ENCODE measurements at places on chromosomes 6 and 20. TPM values are rescaled to one million over a fixed set of nuclear protein-coding genes. Genes with fewer than 3 reads are reported as not detected.

DNA sequence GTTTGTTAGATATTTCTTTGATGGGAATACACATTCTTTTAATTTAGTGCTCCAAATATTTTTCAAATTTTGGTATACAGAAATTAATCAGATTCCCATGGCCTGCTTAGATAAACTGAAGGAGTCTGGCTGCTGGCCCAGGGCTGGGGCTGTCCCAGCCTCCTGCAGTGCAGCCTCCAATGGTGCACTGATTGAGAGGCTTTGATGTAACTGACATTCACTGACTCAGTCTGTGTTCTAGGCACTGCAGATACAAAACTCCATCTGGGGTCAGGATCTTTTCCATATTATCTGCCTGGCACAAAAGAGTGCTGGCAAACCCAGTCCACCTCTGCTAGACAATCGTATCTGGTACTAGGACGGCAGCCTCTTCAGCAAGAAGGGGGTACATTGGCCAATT lies 64.8 kb downstream of the GRIK2 start:
- H3K4me1 ChIP-seq = no peaks in the 10 kb centered on the region
- no peaks in the 10 kb centered on the region for H3K36me3 ChIP-seq
- DNase-seq = no peak
- H3K4me3 ChIP-seq = no peak overlapping the region
- no peaks in the 10 kb centered on the region for H3K27me3 ChIP-seq
- H3K27ac ChIP-seq = no peak overlapping the region

- H3K27me3 ChIP-seq = no peaks in the 10 kb centered on the region
- H3K27ac ChIP-seq = no peak overlapping the region
- no peak for DNase-seq
- H3K4me1 ChIP-seq = peaks cover 11% of the 10 kb centered on the region
These were observed 21.0 kb downstream of the XRN2 start for GRCh38 chr20:21324126-21324525.

DNA sequence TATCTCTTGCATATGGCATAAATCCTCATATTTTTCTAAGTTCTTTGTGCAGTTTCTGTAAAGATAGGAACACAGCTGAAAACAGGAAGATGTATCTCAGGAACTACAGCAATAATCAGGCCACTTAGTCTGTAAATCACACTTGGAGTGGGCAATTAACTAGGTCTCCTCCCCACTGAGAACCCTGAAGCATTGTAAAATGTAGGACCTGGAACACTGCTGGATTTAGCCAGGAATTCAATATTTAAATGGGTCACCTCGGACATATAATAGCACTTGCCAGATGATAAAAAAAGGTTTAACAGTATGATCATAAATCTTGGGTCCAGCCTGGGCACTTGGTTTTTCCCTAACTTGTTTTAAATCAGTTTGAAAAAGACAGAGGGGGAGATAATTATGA lies 155.0 kb downstream of the GRM1 start:
- H3K27ac ChIP-seq = no peak overlapping the region
- no peaks in the 10 kb centered on the region for H3K4me1 ChIP-seq

DNA sequence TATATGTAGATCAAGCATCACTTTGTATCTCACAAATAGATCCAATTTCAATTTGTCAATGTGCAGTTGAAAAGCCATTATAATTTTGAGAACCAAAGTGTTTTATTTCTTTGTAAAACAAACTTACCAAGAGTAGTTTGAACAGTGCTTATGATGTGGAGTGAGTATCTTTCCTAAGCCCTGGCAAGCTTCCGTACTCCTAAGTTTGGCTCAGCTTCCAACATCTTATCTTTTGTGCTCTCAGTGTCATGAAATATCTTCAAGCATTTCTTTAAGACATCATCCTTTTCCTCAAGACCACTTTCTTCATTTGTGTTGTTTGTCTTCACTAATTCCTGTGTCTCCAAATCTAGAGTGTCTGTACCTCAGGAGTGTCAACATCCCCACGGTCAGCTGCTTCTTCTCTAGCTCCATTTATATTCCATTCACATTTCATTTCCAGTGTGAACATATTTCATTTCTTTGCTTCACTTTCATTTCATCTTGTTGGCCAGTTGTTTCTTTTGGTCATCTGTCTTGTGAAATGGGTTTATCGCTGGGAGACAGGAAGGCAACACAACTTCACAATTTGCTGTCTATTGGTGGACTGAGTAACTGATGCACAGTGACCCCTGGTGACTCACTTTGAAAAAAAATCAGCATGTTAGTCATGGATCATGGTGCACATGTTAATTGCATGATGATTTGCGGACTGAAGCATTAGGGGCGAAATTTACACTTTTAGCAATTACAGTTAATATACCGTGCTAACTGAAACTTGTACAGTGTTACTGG lies 36.9 kb downstream of the SLC24A3 start:
- no peak overlapping the region for H3K27ac ChIP-seq
- no peak overlapping the region for H3K4me3 ChIP-seq
- no peaks in the 10 kb centered on the region for H3K27me3 ChIP-seq
- H3K36me3 ChIP-seq = no peaks in the 10 kb centered on the region
- H3K4me1 ChIP-seq = no peaks in the 10 kb centered on the region

GRCh38 chr20:4916971-4917881 lies 84.1 kb downstream of the SLC23A2 start:
- peaks cover 2% of the 10 kb centered on the region for H3K4me1 ChIP-seq
- H3K4me3 ChIP-seq = no peak overlapping the region
- no peaks in the 10 kb centered on the region for H3K27me3 ChIP-seq
- no peak for DNase-seq
- no peak overlapping the region for H3K27ac ChIP-seq

GRCh38 chr6:122730334-122730733 lies 49.2 kb upstream of the FABP7 start:
- no peak for DNase-seq
- peaks cover 4% of the 10 kb centered on the region for H3K4me1 ChIP-seq
- H3K4me3 ChIP-seq = no peak overlapping the region
- H3K27ac ChIP-seq = no peak overlapping the region

GRCh38 chr6:165511807-165512206 lies 151.2 kb downstream of the PDE10A start:
- DNase-seq = no peak
- H3K4me1 ChIP-seq = no peaks in the 10 kb centered on the region
- no peak overlapping the region for H3K4me3 ChIP-seq
- no peaks in the 10 kb centered on the region for H3K27me3 ChIP-seq

The TRIM10 gene
- total RNA-seq = 0.09 TPM

The PRSS35 gene
- 1.4 TPM for total RNA-seq

The RALY gene
- 207 TPM for total RNA-seq
